PC-9 (cell line): ENCODE measurements at places on chromosomes 12 and 14. TPM values are rescaled to one million over a fixed set of nuclear protein-coding genes. Genes with fewer than 3 reads are reported as not detected.

Gene PTPN21
- 4.0 and 4.7 TPM in 2 replicates for total RNA-seq

Gene EPS8
- total RNA-seq = 224 and 232 TPM in 2 replicates

Gene TPPP2
- not detected in 2 replicates for total RNA-seq

Gene CEP170B
- 25.7 and 26.4 TPM in 2 replicates for total RNA-seq

Gene RPL6
- total RNA-seq = 1,421 and 1,543 TPM in 2 replicates

Gene TAS2R46
- total RNA-seq = 1.2 and 1.5 TPM in 2 replicates

Gene NR1H4
- not detected in 2 replicates for total RNA-seq

Gene TMEM63C
- 2.1 and 2.2 TPM in 2 replicates for total RNA-seq

Gene TMED10
- total RNA-seq = 709 and 770 TPM in 2 replicates

Gene IKZF4
- total RNA-seq = 7.4 and 9.6 TPM in 2 replicates

Gene INHBC
- 0.35 TPM in 1 of 2 replicates, not detected in the other for total RNA-seq

Gene DIO2
- 35.0 and 48.2 TPM in 2 replicates for total RNA-seq

Gene ITPR2
- 16.2 and 26.0 TPM in 2 replicates for total RNA-seq

Gene DAD1
- 129 and 155 TPM in 2 replicates for total RNA-seq

Gene TCL1B
- total RNA-seq = not detected in 2 replicates

Gene KRT74
- not detected in 2 replicates for total RNA-seq
